ENCODE measurements at places on chromosomes 6 and 20. TPM values are rescaled to one million over a fixed set of nuclear protein-coding genes. Genes with fewer than 3 reads are reported as not detected.

The DNAH8 gene
- 0.06 TPM for total RNA-seq

The HLA-DRB5 gene
- not detected for total RNA-seq

The C4B gene
- total RNA-seq, result 1.3 TPM

The CCR6 gene
- not detected for total RNA-seq

The VGLL2 gene
- total RNA-seq, result not detected

The ADGRF5 gene
- 502 TPM for total RNA-seq

The BPIFB4 gene
- total RNA-seq, result not detected

The CDC25B gene
- total RNA-seq, result 36.4 TPM
